ENCODE measurements at places on chromosomes 6 and 20.

DNA sequence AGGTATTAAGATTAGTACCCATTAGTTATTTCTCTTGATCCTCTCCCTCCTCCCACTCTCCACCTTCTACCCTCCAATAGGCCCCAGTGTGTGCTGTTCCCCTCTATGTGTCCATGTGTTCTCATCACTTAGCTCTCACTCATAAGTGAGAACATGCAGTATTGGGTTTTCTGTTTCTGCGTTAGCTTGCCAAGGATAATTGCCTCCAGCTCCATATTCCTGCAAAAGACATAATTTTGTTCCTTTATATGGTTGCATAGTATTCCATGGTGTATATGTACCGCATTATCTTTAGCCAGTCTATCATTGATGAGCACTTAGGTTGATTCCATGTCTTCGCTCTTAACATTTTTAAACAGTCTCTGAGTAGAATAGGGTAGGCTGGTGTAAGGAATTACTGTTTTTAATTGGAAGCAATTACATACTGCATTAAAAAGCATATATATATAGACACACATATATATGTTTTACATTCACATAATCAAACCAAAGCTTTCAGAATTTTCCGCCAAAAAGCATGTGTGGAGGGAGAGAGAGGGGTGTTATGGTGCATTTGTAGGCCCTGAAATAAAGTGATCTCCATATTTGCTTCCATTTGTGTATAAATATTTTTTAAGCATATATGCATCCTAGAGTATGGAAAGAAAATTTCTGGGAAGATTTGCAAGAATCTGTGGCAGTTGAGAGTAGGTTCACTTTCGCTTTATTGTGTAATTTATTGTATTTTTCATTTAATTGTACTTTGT lies 709 bp upstream of the ANKEF1 start:
- no peak for DNase-seq

- peak; percentile 81 for DNase-seq
These were observed 86.0 kb downstream of the DHX35 start for GRCh38 chr20:39048000-39048696.

- DNase-seq: peak; percentile 45
These were observed 127.5 kb downstream of the PKHD1 start for GRCh38 chr6:51959744-51960383.

- no peak for DNase-seq
These were observed 302.3 kb downstream of the TENT5A start for GRCh38 chr6:81450180-81450579.

DNA sequence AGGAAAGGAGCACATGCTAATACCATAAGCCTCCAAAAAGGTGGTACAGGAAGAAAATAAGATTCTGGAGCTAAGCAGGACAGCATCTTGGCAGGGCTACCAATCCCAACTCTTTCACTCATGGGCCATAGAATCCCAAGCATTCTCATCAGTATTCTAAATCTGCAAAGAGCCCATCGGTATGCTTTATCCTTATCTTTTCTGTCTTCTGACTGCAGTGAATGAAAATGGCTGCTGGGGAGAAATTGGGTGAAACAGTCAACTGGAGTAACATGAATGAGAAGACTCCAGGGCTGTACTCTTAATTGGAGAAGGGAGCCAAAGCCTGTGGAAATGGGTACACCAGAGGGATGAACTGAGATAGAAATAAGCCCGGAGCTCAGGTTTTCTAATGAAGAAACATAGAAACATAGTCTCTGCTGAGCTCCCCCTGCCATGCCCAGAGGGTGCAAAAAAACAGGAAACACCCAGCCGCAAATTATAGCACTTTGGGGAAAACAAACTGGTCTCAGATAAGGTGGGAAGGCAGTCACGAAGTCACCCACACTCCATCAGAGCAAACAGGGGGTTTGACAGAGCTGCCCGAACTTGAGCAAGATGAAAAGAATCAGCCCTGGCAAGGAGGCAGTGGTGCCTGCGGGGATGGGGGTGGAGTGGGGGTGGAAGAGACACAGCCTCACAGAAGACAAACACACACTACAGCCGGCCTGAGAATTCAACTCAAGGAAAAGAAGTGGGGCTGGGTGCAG lies 35.4 kb upstream of the E2F3 start:
- DNase-seq: no peak

GRCh38 chr6:45430590-45431202 lies 53.0 kb upstream of the SUPT3H start:
- DNase-seq: no peak

GRCh38 chr6:17258749-17259148 lies 22.4 kb upstream of the RBM24 start:
- no peak for DNase-seq

DNA sequence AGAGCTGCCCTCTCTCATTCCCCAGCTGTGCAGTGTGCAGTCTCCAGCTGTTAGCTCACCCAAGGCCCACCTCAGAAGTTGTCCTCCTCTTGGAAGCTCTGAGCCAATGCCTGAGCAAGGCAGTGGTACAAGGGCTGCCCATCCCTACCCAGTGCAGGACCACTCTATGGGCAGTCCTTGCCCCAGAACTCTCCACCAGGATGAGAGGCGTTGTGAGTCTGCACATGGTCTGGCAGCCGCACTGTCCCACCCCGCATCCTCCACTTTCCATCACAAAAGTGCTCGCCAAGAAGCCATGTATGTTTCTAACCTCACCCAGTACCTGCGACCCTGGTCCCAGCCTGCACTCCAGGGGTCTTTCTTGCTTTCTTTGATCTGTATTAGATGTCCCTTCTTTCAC lies 175.1 kb upstream of the PMEPA1 start:
- no peak for DNase-seq

DNA sequence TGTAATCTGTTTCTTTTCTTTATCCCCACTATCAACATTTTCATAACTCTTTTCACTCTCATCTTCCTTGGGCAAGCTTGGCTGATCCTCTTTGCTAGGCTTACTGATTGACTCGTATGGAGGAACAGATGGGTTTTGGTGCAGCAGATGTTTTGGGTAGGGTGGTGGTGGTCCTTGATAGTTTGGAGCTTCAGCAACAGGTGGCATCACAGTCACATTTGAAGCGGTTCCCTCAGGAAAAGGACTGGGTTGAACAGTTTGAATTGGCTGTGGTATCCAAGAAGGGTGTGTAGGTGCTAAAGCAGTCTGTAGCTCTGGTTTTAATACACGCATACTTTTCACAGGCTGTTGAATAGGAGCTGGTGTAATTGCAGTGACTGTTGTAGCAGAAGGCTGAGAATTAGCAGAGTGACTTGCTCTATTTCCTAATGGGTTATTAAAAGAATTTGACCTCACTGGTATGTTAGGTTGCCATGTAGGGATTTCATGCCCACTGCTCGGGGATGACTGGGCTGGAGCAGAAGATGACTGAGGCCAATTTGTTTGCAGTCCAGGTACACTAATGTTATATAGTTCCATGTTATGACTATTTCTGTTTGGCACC lies 34.5 kb downstream of the LATS1 start:
- no peak for DNase-seq

GRCh38 chr6:110558575-110558974 lies 82.2 kb upstream of the SLC22A16 start:
- DNase-seq: no peak

- no peak for DNase-seq
These were observed 277.5 kb downstream of the PTPRK start for GRCh38 chr6:128242765-128243403.

DNA sequence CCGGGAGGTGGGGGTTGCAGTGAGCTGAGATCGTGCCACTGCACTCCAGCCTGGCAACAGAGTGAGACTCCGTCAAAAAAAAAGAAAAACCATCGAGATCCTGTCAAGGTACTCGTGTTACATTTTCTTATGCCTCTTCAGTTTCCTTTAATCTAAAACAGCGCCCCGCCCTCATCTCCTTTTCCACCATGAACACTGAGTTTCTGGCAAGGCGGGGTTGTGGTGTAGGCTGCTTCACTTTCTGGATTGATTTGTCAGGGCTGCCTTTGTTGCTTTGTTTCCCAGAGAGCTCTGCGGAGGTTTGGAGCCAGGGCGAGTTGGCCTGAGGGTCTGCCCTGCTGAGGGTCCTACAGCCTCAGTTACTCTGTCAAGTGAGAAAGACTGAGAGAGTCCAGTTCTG lies 8.9 kb downstream of the ITPR3 start:
- DNase-seq: no peak

DNA sequence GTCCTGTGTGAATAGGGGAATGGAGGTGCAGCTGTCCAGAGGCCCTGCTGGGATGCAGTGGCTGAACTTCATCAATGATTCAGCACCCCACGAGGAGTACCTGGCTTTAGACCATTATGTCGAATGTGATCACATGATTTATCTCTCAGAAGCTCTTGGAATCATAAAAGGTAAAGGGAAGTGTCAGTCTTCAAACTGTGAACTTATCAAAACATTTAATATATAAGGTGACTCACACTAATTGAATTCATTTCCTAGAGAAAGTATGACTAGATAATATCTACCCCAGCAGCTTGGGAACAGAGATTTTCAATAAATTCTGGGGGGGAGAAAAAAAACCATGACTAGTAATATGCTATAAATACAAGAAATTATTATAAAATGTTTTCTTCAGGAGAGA lies 29.5 kb downstream of the ALDH8A1 start:
- no peak for DNase-seq

DNA sequence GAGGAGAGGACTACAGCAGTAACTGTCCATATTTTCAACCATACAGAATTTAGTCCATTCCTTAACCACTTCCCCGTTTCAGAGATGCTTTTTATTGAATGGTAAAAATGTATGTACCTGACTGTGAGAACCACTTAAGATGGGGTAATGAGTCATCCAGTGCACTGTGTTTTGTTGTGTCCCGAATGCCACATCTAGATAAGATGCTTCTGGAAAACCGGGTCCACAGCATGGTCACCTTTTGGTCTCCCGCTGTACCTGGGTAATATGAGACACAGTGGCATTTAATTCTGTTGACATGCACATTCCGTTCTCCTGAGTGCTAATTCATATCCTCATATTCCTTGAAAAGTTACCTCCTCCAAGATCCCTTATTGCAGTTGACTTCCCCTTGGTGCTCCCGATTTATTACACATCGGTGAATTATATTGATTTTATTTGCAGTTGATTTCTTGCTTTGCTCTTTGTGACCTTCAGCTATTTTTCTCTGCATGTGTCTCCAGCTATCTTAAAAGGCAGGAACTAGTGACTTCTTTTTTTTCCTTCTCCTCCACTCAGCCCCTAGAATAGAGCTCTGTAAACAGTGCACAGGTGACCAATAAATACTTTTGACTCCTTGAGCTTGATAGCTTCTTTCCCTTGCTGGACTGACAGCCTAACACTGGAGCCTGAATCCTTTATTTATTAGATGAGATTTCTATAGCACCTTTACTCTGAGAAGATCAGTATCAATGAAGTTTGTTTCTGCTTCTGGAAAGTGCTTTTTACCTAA lies 314.6 kb downstream of the ZFAND3 start:
- DNase-seq: no peak

GRCh38 chr6:33195304-33196165 lies 3.3 kb upstream of the COL11A2 start:
- DNase-seq: no peak

DNA sequence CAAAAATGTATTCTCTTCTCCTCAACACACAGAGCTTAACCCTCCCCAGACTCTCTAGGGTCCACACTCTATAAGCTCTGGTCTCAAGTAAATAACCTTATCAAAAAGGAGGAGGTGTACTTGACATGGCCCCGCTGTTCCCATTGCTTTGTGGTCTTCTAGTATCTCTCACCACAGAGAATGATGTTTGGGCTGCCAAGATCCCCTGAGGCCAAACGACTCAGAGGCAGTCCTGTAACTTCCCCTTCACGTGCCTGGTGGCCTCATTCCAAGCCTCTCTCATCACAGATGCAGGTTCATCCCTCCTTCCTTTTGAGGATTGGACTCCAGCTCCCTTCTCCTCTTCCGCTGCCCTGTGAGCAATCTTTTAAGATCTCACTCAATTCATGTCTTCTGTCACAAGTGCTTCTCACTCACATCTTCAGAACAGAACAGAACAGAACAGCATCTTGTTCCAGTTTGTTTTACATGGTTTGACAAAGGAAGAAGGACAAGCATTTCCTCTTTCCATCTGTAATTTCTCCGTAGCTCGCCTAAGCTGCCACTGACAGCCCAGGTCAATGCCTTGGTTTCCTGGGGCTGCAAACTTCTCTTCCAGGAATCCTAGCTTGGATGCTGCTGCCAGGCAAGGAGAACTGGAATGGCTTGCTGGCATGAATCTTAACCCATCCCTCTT lies 541.5 kb downstream of the CD83 start:
- no peak for DNase-seq

GRCh38 chr6:154989448-154989847 lies 5.7 kb upstream of the TIAM2 start:
- no peak for DNase-seq

DNA sequence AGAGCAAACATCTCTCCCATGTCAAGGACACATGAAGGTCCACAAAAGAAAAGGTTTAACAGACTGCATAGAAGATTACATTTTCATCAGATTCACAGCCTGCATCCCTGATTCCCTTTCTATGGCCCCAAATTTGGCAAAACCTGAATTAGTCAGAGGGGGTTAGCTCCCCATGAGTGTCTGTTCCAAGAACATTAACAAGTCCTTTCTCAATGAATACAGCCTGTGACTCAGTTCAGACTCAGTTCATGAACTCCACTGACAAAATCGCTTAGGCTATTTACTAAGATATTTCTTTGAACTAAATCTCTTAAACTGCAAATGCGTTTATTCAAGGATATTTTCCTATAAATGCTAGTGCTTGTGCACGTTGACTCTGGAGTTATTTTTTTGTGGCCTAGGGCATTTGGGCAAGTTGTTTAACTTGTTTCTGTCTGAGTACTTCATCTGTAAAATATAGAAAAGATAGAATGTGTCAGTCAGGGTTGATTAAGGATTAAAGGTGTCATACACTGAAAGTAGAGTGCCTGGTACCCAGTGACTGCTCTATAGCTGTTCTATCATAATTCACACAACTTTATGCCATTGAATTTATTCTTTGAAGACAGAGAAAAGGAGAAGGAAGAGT lies 422.6 kb downstream of the HTR1B start:
- DNase-seq: no peak

- DNase-seq: no peak
These were observed 92.5 kb downstream of the SLC24A3 start for GRCh38 chr20:19304886-19305415.

- DNase-seq: no peak
These were observed 165.1 kb downstream of the RALGAPA2 start for GRCh38 chr20:20547221-20547875.

DNA sequence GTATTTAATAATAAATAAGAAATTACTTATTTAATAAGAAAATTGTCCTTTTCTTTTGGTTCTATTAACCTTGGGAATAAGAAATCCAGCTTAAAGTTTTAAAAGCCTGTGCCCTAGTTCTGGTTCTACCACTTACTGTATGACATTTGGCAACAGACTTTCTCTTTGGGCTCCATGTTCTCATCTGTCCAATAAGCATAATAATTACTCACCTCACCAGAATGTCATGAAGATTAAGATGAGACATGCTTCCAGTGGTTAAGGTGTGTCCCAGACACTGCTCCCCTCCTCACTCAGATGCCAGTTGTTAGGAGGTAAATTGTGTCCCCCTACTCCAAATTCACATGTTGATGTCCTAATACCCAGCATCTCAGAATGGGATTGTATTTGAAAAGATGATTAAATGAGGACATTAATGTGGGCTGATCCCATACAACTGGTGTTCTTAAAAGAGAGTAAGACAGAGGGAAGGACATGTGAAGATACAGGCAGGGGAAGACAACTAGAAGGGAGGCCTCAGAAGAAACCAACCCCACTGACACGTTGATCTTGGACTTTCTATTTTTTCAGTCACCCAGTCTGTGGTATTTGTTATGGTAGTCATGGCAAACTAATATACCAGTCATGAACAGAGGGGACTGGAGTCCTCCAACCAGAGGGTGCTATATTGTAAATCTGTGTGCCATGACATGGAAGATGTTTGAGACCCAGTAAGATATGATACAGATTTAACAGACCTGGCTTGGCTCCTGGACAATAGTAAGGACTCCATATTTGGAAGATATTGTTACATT lies 6.4 kb upstream of the MICAL1 start:
- DNase-seq: no peak

Measured in dermis microvascular lymphatic vessel endothelial cell (primary cell).